ENCODE measurements at places on chromosomes 13 and 19.

DNA sequence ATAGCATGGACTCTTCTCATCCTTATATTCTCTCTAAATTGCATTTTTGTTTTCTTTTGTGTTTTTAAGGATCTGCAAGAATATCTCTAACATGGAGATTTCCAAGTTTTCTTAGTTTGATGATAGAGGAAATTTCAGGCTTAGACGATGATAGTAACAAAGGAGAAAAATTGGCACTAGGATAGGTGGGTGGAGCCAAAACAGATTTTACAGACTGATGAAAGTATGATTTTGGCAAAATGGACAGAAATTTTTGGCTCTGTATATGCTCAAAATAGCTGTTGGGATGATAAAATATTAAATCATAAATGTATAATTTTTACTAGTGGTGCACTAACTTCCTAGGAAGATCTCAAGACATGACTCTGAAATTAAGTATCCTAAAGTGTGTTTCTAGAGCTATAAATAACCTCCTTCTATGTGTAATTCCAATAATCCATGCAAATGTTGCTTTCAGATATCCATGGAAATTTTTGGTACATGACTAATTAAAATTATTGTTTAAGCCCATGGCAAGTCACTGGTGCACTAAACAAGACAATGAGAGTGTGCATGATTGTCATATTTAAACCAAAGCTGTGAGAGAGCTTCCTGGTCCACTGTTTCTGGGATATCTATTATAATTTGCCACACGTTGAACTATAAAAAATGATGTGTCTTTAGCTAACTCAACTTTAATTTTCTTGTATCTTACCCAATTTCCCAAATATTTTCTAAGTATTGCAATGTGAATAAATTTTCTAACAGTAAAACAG lies 55.8 kb upstream of the NBEA start:
- no peak for DNase-seq

GRCh38 chr13:110023729-110024644 lies 237.6 kb upstream of the IRS2 start:
- DNase-seq, result no peak

GRCh38 chr19:48745208-48745995 lies 1.3 kb downstream of the IZUMO1 start:
- no peak for DNase-seq

GRCh38 chr19:27794494-27795042 lies 1418.4 kb downstream of the UQCRFS1 start:
- peak; percentile 67 for DNase-seq

GRCh38 chr13:20407759-20408158 lies 117.9 kb downstream of the CRYL1 start:
- DNase-seq, result no peak

DNA sequence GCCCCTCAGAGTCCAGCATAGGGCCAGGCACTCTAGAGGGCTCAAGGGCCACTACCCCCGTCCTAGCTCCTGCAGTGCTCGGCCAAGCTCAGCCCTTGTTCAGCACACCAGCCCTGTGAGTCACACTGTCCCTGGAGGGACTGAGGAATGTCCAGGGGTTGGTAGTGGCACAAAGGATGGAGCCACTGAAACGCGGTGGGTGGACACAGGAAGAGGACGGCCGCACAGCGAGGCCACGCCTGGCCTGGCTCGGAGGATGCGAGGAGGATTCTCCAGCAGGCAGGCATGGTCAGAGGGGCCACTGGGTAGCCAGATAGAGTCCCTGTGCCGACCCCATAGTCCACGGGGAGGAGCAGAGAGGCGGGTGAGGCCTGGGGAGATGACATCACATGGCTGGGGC lies 45.7 kb downstream of the C1QTNF9 start:
- no peak for DNase-seq

- no peak for DNase-seq
These were observed 11.2 kb downstream of the BCAT2 start for GRCh38 chr19:48799358-48800300.

DNA sequence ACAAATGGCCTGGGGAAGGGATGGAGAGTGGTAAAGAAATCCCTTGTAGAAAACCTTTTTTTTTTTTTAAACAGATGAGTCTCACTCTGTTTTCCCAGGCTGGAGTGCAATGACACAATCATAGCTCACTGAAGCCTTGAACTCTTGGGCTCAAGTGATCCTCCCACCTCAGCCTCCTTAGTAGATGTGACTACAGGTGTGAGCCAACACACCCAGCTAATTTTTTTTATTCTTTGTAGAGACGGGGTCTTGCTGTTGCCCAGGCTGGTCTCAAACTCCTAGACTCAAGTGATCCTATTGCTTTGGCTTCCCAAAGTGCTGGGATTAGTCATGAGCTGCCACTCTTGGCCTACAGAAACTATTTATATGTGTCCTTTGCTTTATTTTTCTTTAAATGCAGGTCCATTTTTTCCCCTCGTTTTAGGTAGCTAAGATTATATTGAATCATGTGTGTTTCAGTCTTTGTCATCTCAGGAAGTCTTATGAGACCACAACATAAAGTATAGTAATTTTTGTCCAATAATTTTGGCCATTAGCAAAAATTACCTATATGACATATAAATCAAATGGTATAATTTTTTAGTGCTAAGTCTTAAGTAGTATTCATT lies 10.5 kb downstream of the LPAR6 start:
- no peak for DNase-seq

DNA sequence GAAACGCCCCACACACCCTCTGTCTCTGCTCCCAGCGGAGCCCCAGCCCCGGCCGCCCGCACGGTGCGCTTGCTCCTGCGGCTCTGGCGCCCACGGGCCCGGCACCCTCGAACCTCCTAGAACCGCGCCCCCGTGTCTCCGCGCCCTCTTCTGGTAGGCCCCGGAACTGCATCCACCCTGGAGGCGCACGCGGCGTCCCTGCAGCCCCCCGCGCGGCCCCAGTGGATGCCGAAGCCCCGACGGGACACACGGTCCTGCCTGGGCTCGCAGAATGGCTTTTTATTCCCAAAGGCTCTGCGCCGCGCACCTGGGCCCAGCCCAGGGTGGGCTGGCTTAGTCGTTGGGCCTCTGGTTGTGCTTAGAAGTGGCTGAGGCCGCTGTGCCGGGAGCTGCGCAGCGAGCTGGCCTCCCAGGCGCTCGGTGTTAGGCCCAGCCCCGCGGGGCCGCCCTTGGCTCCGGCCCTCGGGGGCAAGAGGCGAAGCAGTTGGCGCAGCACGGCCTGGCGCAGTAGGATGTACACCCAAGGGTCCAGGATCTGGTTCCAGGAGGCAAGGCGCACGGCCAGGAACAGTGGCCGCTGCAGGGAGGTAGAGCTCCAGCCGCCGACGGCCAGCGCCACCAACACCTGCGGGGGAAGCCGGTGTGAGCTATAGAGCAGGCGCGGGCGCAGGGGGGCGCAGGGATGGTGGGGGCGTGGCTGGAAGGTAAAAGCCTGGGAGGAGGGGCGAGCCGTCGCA lies 2.8 kb downstream of the PTGER1 start:
- peak; percentile 80 for DNase-seq

DNA sequence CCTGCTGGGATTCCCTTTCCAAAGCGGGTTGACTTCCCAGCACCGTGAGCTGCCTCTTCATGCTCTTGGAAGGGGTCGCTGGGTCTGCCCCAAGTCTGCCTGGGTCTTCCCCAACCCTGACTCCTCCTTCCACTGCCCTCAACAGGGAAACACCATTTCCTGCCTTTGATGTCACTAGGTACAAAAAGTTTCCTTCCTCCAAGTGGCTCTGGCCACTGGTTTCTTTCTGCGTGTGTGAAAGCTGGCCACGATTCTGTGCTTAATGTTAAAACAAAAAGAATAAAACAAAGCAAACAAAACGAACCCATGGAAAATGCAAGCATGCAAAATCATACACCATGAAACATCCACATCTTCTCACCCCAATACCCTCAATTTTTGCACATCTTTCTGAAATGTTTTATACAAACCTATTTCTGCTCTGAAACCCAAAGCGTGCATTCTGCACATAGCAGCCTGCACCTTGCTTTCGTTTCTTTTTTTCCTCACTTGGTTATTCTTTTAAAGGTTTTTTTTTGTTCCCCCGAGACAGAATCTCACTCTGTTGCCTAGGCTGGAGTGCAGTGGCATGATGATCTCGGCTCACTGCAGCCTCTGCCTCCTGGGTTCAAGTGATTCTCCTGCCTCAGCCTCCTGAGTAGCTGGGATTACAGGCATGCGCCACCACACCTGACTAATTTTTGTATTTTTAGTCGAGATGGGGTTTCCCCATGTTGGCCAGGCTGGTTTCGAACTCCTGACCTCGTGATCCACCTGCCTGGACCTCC lies 12.5 kb upstream of the TNFSF9 start:
- DNase-seq, result peak; percentile 74

GRCh38 chr19:46209051-46209450 lies 20.5 kb upstream of the IGFL1 start:
- no peak for DNase-seq
